ENCODE measurements at places on chromosomes 7 and 10. TPM values are rescaled to one million over a fixed set of nuclear protein-coding genes. Genes with fewer than 3 reads are reported as not detected.

DNA sequence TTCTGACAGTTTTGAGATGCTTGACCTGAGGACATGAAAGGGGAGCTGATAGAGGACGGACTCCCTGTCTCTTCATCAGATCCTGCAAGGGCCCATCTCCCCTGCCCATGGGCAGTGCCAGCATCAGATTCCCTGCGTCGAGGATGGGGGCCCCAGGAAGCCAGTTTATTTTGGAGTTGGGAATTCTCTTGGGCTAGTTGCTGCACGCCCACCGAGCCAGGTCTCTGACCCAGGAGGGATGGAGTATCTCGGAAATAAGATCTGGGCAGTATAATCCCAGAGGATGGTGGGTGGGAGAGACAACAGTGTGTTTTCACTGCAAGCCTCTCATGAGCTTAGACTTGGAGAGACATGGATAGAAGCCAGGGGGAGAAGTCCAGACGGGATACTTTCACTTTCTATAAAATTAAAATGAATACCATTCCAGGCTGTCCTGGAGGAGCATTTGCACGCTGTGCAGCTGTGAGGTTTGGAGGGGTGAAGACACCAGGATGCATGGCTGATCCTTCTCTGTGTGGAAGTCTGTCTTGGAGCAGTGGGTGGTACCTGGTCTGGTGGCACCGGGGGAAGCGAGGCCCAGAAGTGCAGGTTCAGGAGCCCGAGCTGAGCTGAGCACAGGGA lies 25.8 kb downstream of the DOCK1 start:
- no peak for DNase-seq

- no peak for DNase-seq
These were observed 130.1 kb upstream of the MALRD1 start for GRCh38 chr10:18918532-18918931.

DNA sequence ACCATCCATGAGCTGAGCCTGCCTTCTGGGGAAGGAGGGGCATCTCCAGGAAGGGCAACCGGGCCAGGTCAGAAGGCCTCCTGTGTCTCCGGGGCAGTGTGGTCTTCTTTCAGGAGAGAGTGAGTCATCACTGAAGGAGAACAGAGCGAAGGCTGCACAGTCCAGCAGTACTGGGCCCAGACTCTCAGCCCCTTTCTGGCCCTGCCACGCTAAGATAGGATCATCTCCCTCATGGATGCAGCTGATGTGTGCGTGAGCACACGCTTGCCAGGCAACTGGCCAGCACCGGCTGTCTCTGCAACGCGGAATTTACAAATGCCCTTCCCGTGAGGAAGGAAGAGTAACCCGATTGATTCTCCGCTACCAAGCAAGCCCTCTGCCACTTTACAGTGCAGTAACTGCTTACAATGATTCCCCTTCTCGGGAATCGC lies 328.2 kb downstream of the TNS3 start:
- peak; percentile 32 for DNase-seq

GRCh38 chr7:50164559-50165170 lies 71.6 kb upstream of the ZPBP start:
- no peak for DNase-seq

DNA sequence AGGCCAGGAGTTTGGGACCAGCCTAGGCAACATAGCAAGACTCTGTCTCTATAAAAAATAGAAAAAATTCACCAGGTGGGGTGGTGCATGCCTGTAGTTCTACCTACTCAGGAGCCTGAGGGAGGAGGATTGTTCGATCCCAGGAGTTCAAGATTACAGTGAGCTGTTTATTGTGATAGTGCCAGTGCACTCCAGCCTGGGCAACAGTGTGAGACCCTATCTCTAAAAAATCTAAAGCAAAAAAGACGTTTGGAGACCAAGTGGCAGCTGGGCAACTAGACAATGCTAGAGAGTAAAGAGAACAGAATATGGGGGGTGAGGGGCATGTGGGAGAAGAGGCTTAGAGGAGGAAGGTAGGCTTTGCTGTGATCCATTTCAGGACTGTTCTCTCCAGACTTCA lies 1.4 kb downstream of the PDSS1 start:
- DNase-seq = no peak

Gene NKX1-2
- total RNA-seq = 0.07 TPM

Gene TMEM130
- 1.5 TPM for total RNA-seq

Gene PAX4
- total RNA-seq = 0.88 TPM

Gene TLX1
- 0.21 TPM for total RNA-seq
